Stimulated activated CD8-positive, alpha-beta memory T cell treated with anti-CD3 and anti-CD28 coated beads, Interleukin-15, amount 100 ng/mL, for 4 hours (primary cell): ENCODE measurements at places on chromosomes 5 and 9.

- no peak for DNase-seq
Observed at GRCh38 chr5:17989567-17990563, 355.6 kb downstream of the TAF11L14 start.

DNA sequence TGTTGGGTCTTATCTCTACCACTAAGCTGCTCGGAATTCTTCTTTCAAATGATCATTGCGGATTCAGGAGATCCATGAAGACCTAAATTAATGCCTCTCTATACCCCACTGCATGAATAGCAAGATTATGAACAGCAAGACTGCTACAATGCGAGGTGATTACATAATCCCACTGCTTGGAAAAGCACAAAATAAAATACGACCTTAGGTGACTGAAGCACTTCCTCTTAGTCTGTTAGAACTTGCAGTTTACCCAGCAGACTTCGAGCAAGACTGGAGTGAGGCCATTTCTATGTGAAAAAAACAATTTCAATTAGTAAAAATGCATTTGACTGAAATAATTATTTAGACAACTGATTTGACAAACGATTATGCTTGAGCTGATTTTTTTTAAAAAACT is 59.8 kb downstream of the SH3RF2 start:
- DNase-seq, result no peak

GRCh38 chr5:154486427-154486866 is 8.4 kb upstream of the HAND1 start:
- no peak for DNase-seq

DNA sequence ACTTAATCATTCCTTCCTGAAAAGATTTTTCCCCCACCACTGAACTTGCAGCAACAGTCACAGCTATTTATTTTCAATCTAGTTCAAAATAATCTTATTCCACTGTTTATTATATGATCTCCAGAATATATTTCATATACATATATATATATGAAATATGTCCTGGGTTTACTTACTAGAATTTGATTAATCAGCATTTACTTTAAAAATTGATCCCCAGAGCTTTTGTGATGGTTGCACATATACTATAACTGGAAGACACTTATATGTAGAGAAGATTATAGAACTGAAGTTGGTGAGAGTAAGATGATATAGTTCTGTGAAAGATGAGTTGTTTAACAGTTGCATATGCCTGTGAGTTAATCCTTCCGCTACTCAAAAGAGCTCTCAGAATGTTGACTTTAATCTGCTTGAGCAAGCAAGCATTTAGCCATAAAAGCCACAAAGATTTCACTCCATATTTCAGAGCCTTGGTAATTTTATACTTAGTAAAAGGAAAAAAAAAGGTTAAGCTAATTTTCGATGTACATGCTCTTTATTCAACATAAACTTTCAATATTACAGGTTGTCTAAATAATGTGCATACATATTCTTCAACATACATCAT is 399.3 kb upstream of the CDH9 start:
- DNase-seq, result no peak

GRCh38 chr9:125493881-125494652 is 212.9 kb downstream of the MAPKAP1 start:
- DNase-seq, result no peak

- DNase-seq, result no peak
Observed at GRCh38 chr5:140239461-140239860, 63.4 kb downstream of the PFDN1 start.

GRCh38 chr5:55679556-55679955 is 32.6 kb downstream of the SLC38A9 start:
- DNase-seq, result no peak

GRCh38 chr5:132979367-132979940 is 16.0 kb upstream of the AFF4 start:
- no peak for DNase-seq

GRCh38 chr9:33750307-33750838 is 45.0 kb upstream of the PRSS3 start:
- no peak for DNase-seq

- DNase-seq, result no peak
Observed at GRCh38 chr5:55173687-55174230, 782 bp upstream of the CDC20B start.

- DNase-seq, result no peak
Observed at GRCh38 chr5:110925398-110925797, 146.1 kb upstream of the TSLP start.

- DNase-seq, result no peak
Observed at GRCh38 chr5:115475788-115476187, 68.8 kb downstream of the FEM1C start.

DNA sequence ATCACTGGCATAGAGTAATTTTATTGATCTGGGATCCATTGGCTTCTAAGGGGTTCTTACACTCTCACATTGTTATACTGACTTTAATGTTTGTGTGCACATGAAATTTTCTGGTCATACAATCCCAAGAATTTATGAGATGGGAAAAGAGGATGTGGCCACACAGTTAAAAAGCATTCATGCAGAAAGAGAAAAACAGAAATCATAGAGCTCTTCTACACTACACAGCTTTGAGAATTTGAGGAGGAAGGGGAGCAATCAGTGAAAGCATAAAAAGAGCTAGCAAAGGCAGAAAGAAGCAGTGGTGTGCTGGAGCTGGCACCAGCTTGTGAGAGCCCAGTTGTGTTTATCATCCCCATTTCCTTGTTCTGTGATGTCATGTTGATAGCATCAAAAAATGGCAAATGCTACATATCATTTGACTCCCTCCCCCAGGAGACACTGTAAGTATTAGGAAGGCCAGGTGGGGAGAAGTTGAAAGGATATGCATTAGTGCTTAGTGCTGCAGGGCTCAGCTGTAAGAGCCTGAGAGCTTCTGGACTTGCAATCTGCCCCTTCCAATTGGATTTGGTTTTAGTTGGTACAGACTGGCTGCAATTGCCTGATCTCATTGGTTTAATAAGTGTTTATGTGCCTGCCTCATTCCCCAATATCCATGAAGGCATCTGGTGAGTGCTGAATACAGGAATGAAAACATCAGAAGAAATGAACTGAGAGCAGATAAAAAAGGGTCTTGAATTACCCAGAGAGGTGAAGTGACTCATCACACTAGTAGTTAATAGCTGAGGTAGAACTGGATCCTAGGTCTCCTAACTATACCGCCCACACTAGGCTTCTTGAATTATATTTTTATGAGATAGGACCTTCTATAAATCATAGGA is 30.9 kb downstream of the RHOBTB3 start:
- no peak for DNase-seq

- no peak for DNase-seq
Observed at GRCh38 chr9:3863686-3864085, 337.9 kb upstream of the RFX3 start.

GRCh38 chr5:180639741-180640610 is 9.4 kb downstream of the FLT4 start:
- DNase-seq, result no peak

DNA sequence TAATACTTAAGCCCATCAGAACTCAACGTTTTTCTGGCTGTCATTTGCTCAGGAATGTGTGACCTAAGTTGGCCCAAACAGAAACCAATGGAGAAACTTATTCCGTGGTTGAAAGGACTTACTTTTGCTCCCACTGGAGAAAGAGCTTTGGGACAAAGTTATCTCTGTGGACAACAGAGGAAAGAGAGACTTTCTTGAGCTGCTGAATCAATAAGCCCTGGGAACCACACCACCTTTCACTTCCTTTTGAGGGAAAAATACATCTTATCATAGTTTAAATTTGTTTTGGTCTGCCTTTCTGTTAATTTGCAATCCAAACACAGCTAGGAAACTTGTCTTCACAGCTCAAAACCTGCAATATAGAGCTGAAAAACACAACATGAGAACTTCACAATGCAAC is 62.8 kb upstream of the VCAN start:
- DNase-seq, result no peak

- no peak for DNase-seq
Observed at GRCh38 chr9:3508521-3509291, 17.1 kb downstream of the RFX3 start.

- DNase-seq, result no peak
Observed at GRCh38 chr9:133049043-133049442, 12.7 kb upstream of the CEL start.

DNA sequence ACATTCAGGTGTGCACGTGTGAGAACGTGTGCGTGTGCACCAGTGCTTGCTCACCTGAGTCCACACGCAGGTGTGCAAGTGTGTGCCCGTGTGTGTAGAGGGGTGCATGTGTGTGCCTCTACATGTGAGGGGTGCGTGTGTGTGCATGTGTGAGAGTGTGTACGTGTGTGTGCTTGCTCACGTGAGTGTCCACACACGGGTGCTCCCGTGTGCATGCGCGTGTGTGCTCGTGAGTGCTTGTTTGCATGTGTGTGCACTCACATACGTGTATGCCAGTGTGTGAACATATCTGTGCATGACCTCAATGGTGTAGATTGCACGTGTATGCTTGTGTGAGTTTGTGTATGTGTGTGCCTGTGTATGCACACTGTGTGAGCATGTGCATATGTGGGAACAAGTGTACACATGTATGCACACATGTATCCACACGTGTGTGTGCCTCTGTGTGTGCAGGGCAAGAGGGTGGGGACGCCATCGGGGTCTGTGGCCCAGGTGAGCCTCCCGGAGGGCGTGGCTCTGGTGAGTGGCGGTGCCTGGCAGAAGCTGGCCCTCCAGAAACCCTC is 40.6 kb upstream of the NOTCH1 start:
- DNase-seq, result no peak

- DNase-seq, result no peak
Observed at GRCh38 chr9:4639420-4639819, 22.7 kb upstream of the PLPP6 start.

- DNase-seq, result no peak
Observed at GRCh38 chr5:103467831-103468230, 94.8 kb downstream of the NUDT12 start.

- DNase-seq, result no peak
Observed at GRCh38 chr5:96582343-96582742, 79.8 kb upstream of the CAST start.

DNA sequence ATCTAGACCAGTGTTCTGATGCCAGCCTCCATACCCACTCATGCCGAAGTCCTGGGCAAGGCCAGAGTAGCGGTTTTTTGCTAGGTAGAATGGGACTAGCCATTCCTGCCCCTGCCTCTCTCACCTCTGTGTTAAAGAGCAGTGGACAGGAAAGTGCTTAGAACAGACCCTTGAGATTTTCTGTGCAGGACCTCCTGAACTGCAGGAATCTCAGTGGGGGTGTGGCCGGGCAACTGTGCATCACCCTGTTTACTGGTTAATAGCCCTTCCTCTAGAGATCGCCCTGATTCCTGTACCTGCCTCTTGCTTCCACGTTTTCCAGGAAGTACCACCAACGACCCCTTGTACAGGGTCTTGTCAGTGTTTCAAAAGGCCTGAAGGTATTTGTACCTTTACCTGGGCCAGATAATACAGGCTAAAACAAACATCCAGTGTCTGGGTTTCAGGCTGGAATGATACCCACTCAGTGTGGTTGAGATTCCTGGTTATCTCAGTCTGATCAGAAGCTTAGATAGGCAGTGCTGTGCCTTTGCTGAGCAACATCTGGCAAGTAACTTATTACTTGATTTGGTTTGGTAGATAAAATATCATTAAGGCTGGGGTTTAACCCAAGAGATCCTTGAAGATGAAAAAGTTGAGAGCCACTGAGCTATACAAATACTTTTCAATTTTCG is 65.9 kb downstream of the RGS3 start:
- DNase-seq, result no peak

- DNase-seq, result no peak
Observed at GRCh38 chr9:35108946-35109575, 6.1 kb upstream of the STOML2 start.

DNA sequence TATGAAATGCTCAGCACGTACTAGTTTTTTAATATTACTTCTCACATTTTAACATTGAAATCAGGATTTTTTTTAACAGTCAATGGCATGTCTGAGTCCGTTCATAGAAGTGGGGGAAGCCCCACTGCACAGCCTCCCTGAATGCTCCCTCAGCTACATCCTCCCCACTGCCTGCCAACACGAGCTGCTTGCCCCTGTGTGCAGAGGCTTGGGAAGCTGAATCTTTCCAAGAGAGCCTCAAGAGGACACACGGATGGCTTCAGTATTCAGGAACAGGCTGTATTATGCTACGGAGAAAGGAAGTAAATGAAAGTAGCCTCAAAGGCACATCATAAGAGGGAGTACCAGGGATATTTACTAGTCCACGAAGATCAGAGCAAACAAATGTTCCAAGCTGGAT is 248.7 kb downstream of the SPOCK1 start:
- DNase-seq, result no peak

- DNase-seq, result no peak
Observed at GRCh38 chr9:36980148-36980974, 53.7 kb downstream of the PAX5 start.

- no peak for DNase-seq
Observed at GRCh38 chr5:137105351-137106035, 393.6 kb downstream of the SPOCK1 start.

- DNase-seq, result no peak
Observed at GRCh38 chr5:143759396-143760130, 52.4 kb upstream of the HMHB1 start.

DNA sequence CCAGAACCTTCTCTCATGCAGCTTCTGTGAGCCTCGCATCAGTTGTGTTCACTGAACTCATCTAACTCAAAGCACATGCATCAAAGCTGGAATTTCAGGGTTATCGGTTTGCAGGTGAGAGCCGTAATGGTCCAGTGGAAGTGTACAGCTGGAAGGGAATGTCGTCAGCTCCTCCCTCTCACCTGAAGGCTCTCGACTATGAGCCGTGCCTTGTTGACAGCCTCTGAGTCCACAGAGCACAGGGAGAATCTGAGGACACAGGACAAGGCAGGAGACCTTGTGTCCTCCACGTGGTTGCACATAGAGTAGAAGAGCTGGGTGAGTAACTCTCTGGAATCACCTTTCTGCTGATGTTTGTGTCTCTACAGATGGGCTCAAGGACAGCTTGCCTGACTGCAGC is 38.8 kb downstream of the PROP1 start:
- no peak for DNase-seq

DNA sequence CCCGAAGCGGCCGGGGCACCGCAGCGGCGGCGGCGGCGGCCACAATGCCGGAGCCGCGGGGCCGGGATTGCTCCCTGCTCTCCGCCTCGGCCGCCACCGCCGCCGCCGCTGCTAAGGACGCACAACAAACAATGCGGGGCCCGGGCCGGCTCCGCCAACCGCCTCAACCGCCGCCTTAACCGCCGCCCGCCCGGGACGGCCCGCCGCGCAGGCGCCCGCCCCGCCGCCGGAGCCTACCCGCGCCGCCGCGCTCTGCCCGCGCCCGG is 254 bp downstream of the STRBP start:
- no peak for DNase-seq

DNA sequence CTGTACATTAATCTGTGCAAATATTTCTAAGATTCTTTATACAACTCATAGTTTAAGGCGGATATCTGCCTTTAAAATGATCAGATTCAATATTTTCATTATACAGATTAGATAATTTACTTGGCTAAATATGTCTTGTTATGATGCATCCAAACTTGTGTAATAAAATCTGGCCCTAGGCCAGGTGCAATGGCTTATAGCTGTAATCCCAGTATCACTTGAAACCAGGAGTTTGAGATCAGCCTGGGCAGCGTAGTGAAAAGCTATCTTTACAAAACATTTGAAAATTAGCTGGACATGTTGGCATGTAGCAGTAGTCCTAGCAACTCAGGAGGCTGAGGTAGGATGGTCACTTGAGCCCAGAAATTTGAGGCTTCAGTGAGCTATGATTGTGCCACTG is 2002.2 kb upstream of the ACO1 start:
- DNase-seq, result no peak

GRCh38 chr5:96476654-96477053 is 43.6 kb upstream of the PCSK1 start:
- no peak for DNase-seq
